ENCODE measurements at places on chromosomes 6 and 20. TPM values are rescaled to one million over a fixed set of nuclear protein-coding genes. Genes with fewer than 3 reads are reported as not detected.

DNA sequence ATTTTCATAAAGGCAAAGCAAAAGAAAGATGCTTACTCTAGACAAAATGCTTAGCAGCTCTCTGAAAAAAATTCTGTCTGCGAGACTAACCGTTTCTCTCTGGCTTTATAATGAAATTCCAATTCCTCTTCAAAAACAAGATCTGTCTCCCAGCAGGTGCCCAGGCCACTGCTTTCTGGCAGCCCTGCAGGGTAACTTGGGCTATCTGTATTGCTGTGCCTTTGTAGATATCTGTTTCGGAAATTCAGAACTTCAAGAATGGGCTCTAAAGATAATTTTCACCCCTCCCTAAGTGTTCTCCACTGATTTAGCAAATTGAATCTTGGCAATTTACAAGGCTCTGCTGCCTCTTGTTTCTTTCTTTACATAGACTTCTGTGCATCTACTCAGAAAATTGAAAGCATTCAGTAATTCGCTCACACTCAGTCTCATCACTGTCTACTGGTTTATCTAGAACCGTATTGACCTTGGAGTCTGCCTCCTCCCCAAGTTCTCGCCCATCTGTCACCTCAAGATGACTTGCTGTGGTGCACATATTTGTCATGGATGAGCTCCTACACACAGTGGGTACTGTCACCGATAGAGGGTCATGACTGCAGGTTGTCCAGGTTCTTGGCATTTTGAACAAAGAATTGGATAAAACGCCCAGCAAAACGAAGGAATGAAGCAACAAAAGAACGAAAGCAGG is 26.4 kb upstream of the FABP7 start:
- no peaks in the 10 kb centered on the region for H3K36me3 ChIP-seq
- no peak overlapping the region for H3K27ac ChIP-seq
- H3K27me3 ChIP-seq: no peaks in the 10 kb centered on the region
- peaks cover 10% of the 10 kb centered on the region for H3K4me1 ChIP-seq

GRCh38 chr20:22572491-22572890 is 11.9 kb downstream of the FOXA2 start:
- peaks cover 8% of the 10 kb centered on the region for H3K4me1 ChIP-seq
- H3K27ac ChIP-seq: no peak overlapping the region
- peaks cover 85% of the 10 kb centered on the region for H3K27me3 ChIP-seq
- H3K4me3 ChIP-seq: no peak overlapping the region
- H3K36me3 ChIP-seq: peaks cover 25% of the 10 kb centered on the region
- no peak for DNase-seq

DNA sequence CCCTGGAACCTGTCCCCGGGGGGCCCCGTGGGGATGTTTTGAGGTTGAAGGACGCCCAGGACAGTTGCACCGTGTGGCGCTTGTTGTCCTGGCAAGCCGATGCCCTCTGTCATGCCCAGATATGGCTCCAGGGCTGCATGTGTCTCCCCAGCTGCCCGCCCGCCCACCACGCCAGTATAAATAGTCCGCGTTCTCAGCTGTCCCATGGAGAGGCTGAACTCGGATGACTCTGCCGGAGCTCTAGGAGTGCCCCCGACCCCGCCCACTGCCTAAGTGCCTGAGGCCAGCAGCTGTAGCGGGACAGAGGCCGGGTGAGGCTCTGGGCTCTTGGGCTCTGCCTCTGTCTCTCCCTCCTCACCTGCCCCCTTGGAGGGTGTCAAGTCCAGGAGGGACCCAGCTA is 83.0 kb upstream of the GATA5 start:
- H3K4me3 ChIP-seq: no peak overlapping the region
- no peaks in the 10 kb centered on the region for H3K36me3 ChIP-seq
- peaks cover 63% of the 10 kb centered on the region for H3K27me3 ChIP-seq
- H3K4me1 ChIP-seq: peaks cover 7% of the 10 kb centered on the region
- DNase-seq: no peak

- peaks cover 35% of the 10 kb centered on the region for H3K4me1 ChIP-seq
- H3K36me3 ChIP-seq: peaks cover 51% of the 10 kb centered on the region
- no peak for DNase-seq
Observed at GRCh38 chr6:7897461-7898192, 13.0 kb downstream of the TXNDC5 start.

DNA sequence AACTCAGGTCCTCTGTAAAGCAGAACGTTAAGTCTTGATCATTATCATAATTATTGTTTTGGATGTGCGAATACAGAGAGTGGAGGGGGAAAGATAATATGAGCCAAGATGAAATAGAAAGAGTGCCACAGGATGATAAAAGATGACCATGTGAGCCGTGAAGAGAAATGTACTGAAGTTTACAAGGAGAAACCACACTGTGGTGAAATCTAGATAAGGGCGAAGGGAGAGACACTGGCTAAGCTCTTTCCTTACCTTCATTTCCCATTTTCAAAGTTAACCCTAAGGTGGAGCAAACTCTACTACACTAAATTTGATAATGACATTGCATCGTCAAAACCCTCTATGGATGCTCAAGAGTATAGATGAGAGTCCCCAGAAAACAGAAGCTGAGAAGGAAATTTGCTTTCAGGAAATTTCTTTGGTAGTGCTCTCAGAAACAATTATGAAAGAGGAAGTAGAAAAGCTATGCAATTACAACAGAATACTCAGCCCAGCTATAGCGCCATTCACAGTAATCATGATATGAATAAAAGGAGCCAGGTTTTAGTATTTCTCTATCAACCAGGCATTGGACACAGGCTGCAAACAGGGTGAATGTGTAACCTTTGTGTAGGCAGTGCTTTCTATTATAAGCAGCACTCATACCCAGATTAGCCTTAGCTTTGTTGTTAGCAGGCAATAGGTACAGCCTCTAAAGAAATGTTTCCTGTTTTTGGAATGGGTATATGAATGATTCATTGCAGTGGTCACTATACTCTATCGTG is 1080.7 kb downstream of the GRIK2 start:
- no peaks in the 10 kb centered on the region for H3K27me3 ChIP-seq
- DNase-seq: no peak
- H3K27ac ChIP-seq: no peak overlapping the region
- no peaks in the 10 kb centered on the region for H3K4me1 ChIP-seq

GRCh38 chr20:41411391-41411847 is 44.8 kb upstream of the EMILIN3 start:
- H3K36me3 ChIP-seq: peaks cover 42% of the 10 kb centered on the region
- no peak overlapping the region for H3K4me3 ChIP-seq
- DNase-seq: no peak
- no peak overlapping the region for H3K27ac ChIP-seq
- no peaks in the 10 kb centered on the region for H3K4me1 ChIP-seq
- no peaks in the 10 kb centered on the region for H3K27me3 ChIP-seq

TCF15 gene
- polyA plus RNA-seq: not detected

NRN1 gene
- polyA plus RNA-seq: not detected

DNA sequence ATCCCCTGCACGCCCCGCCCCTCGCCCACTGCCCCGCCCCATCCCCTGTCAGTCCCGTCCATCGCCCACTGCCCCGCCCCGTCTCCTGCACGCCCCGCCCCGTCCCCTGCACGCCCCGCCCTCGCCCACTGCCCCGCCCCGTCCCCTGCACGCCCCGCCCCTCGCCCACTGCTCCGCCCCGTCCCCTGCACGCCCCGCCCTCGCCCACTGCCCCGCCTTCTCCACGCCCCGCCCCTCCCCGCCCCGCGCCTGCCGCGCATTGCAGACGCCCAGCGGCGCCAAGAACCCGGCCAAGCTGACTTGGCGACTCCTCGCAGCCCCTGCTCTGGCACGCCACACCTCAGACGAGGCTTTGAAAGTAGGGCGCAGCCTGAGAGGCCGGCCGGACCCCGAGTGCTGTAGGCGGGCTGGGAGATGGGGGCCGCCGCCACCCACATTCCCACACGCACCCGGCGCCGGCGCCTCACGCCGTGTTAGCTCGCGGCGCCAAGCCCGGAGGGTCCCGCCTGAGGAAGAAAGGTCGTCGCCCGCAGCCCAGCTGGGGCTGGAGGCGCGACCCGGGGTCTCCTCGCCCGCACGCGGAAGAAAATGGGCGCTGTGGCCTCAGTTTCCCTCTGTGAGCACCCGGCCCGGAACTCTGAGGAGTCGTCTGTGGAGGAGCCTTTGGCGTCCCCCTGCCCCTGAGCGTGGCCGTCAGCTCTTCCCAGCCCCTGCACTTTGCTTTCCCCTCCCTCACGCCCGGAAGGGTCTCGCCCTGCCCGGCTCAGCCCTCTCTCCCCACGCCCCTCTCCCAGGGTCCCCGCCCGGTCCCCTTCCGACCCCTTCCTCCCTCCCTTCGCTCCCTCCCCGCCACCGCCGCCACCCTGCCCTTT is at the start of gene RAD21L1:
RAD21L1 (plus strand) TSS at position 262 of the 872 bp plus-strand sequence. CDS start 2,410 bp downstream, outside the sequence.
- H3K4me3 ChIP-seq: peak within 1 kb of the TSS; percentile 86
- no peak within 1 kb of the TSS for H3K27ac ChIP-seq
- no peaks in the 10 kb centered on the region for H3K36me3 ChIP-seq
- peak; percentile 41 for DNase-seq

DNA sequence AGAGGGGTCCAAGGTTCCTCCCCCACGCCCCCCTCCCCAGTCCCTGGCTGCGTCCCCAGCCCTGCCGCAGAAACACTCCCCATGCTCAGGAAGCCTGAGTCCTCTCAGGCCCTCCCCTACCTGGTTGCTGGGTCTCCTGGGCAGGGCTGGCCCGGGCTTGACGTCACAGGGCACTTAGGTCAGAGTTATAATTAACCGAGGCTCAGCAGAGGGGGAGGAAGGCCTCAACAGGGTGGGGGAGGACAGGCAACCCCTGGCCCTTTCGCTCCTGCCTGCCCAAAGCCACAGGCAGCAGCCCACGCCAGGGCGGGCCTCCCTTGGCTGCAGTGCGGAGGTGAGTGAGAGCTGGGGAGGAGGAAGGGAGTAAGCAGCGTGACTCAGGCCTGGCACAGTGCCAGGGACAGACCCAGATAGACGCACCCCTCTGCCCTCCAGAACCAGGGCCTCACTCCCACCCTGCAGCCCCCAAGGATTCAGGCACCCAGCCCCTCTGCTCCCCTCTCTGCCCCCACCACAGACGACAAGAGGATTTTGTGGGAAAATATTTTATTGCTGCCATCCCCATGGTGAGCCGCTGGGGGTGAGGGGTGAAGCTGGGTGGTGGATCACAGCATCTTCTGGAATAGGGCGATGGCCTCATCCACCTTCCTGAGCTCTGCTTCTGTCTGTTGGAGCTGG is at the start of gene VWA7:
VWA7 (minus strand) TSS at position 340 of the 678 bp plus-strand sequence. CDS start 549 bp downstream, outside the sequence.
- H3K4me1 ChIP-seq: peaks cover 25% of the 10 kb centered on the region
- peak; percentile 69 for DNase-seq
- H3K27ac ChIP-seq: peak within 1 kb of the TSS; percentile 81
- H3K4me3 ChIP-seq: peak within 1 kb of the TSS; percentile 47
- no peaks in the 10 kb centered on the region for H3K27me3 ChIP-seq

- H3K27me3 ChIP-seq: no peaks in the 10 kb centered on the region
- H3K4me1 ChIP-seq: no peaks in the 10 kb centered on the region
- no peak overlapping the region for H3K4me3 ChIP-seq
- no peaks in the 10 kb centered on the region for H3K36me3 ChIP-seq
- H3K27ac ChIP-seq: no peak overlapping the region
- no peak for DNase-seq
Observed at GRCh38 chr6:81890846-81891245, 138.4 kb upstream of the TENT5A start.

TRIM31 gene
- polyA plus RNA-seq: not detected

NDUFAF5 gene
- 6.8 TPM for polyA plus RNA-seq

FAM217A gene
- not detected for polyA plus RNA-seq

DNA sequence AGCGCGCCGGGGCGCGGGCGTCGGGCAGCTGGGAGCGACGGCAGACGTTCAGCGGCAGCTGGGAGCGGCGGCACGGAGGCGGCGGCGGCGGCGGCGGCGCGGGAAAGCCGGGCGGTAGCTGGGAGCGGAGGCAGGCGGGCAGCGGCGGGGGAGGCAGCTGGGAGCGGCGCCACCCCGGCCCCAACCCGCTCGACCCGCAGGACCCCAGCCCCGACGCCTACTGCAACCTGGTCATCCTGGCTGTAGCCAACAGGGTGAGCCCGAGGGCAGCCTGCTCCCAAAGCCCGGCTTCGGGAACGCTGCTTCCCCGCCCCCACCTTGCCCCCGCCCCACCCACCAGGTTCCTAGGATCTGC is 8.9 kb downstream of the CCM2L start:
- H3K4me3 ChIP-seq: peak overlapping the region; percentile 72
- H3K27me3 ChIP-seq: peaks cover 87% of the 10 kb centered on the region
- no peak for DNase-seq
- peaks cover 9% of the 10 kb centered on the region for H3K36me3 ChIP-seq
- no peak overlapping the region for H3K27ac ChIP-seq
- H3K4me1 ChIP-seq: peaks cover 28% of the 10 kb centered on the region

DNA sequence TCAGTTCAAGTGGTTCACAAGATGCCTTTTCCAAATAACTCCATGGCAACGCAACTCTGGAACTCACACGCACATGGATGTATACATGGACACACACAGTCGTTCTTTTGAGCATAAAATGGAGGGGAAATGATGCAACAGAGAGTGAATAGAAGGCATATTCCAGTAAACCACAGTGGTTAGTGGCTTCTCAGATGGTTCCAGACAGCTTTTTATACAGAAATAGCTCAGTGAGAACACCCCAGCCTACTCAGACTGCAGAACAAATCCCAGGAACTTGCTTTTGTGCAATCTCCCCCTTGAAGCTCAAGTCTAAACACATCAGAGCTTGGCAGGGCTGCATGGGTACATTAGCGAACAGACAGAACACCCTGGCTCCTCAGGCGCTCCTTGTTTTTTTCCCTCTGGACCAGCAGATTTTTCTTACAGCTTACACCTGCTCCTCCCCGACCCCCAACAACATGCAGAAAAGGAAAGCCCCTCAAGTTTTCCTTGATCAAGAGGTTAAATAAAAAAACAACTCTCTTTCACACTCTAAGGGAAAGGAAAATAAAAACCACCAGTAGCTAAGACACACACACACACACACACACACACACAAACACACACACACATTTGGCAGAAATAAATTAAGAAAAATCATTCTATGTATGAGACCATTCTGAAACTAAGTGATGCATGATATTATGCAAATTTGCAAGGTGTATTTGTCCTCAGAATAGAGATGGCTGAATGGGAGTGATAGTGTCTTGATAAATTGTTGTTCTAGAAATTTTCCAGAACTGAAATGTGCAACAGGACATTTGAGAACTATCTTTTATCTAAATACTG is 51.2 kb upstream of the RANBP9 start:
- peak; percentile 25 for DNase-seq
- no peaks in the 10 kb centered on the region for H3K36me3 ChIP-seq
- peaks cover 23% of the 10 kb centered on the region for H3K4me1 ChIP-seq

GRCh38 chr20:63538204-63539091 is 1.3 kb upstream of the PTK6 start:
- peak overlapping the region; percentile 76 for H3K4me3 ChIP-seq
- H3K27ac ChIP-seq: peak overlapping the region; percentile 94
- H3K4me1 ChIP-seq: peaks cover 19% of the 10 kb centered on the region
- H3K36me3 ChIP-seq: no peaks in the 10 kb centered on the region
- DNase-seq: peak; percentile 48

Measured in naive B cell (primary cell).